ENCODE measurements at places on chromosomes 5 and 9. TPM values are rescaled to one million over a fixed set of nuclear protein-coding genes. Genes with fewer than 3 reads are reported as not detected.

Gene NMUR2
- polyA plus RNA-seq = 1.3 TPM

Gene RANBP17
- polyA plus RNA-seq = 20.0 TPM

Gene GRIN3A
- polyA plus RNA-seq = 27.2 TPM

Gene PCDHB9
- polyA plus RNA-seq = 8.5 TPM

Gene FGD3
- polyA plus RNA-seq = 17.2 TPM

Gene CDH18
- 22.1 TPM for polyA plus RNA-seq

Gene SYNPO
- polyA plus RNA-seq = 14.9 TPM

Gene CCIN
- polyA plus RNA-seq = 0.35 TPM

Gene WNT8A
- polyA plus RNA-seq = 0.30 TPM

Gene NUTM2G
- polyA plus RNA-seq = 1.7 TPM

Gene EQTN
- 0.25 TPM for polyA plus RNA-seq

Gene SLC6A7
- polyA plus RNA-seq = 23.1 TPM

Gene TXN
- polyA plus RNA-seq = 214 TPM

Gene PHF24
- 46.0 TPM for polyA plus RNA-seq

Gene MZB1
- polyA plus RNA-seq = 0.60 TPM
